Vagina (tissue), 2 donors: ENCODE measurements at places on chromosomes 5 and 9.

GRCh38 chr9:137268538-137269201 is 8.9 kb upstream of the TOR4A start:
- DNase-seq: no peak

- DNase-seq: no peak
These were observed 714.8 kb downstream of the TLR4 start for GRCh38 chr9:118418887-118419565.

DNA sequence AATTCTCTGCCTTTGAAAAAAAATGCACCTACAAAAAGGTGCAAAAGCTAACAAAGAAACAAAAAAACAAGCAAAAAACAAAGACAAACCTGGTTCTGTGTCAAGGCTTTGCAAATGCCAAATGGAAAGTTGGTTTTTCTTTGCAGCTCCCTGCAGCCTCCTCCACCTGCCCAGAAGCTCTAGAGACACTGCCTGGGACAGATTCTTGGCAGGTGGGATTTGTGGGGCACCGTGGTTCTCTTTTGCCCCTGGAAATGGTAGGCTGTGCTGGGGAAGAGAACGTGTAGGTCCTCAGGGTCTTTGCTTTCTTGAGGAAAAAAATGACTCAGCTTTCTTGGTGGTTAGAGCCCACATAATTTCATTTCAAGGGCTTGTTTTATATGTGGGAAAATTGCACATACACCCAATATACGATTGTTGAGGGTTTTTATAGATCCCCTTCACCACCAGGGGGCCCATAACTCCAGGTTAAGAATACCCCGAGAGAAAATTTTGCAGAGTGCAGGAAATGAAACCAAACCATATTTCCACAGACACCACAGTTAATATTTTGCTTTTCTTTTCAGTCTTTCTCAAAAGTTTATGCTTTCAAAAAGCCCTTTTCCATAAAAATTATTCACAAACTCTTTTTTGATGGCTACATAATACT is 58.7 kb downstream of the NXNL2 start:
- DNase-seq: no peak

- DNase-seq: no peak
These were observed 65.4 kb downstream of the AUH start for GRCh38 chr9:91296354-91296753.

GRCh38 chr9:87720173-87720572 is 5.7 kb upstream of the CTSL start:
- DNase-seq: no peak

DNA sequence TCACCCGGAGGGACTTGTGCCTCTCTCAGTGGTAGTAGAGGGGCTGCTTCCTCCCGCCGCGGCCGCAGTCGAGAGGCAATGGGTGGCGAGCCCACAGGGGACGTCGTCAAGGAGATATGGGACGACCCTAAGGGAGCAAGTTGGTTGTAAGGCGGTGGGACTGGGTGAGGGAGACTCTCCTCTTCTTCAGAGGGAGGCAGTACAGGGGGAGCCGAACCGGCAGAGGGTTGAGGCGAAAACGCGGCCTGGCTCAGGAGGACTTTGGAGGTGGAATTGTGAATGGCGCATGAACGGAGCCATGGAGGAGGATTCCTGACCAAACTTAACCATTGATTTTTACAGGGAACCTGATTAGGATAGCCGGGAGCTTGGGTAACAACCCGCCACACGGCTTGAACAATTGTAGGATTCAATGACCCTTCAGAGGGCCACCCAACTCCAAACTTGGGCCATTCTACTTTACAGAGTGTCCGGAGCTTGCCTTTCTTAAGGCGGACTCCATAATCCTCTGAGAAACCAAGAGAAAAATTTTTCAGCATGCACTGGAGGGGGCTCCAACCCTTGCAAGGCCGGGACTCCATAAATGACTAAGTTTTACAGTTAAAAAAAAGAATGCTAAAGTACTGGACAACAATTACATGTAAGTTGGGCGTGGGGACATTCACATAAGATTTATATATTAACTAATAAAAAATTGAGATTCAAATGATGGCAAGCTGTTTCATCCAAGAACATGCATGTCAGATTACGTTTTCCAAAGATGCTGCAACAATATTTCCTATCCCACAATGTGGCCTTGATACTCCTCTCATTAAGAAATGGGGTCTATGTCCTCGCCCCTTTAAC is 19.4 kb upstream of the RHOBTB3 start:
- no peak for DNase-seq

- DNase-seq: no peak
These were observed 278.2 kb downstream of the DMRT2 start for GRCh38 chr9:1328341-1328740.

GRCh38 chr5:28448791-28449190 is 1410.4 kb upstream of the CDH9 start:
- DNase-seq: no peak

- DNase-seq: no peak
These were observed 33.9 kb upstream of the ALDH1B1 start for GRCh38 chr9:38358390-38359296.

DNA sequence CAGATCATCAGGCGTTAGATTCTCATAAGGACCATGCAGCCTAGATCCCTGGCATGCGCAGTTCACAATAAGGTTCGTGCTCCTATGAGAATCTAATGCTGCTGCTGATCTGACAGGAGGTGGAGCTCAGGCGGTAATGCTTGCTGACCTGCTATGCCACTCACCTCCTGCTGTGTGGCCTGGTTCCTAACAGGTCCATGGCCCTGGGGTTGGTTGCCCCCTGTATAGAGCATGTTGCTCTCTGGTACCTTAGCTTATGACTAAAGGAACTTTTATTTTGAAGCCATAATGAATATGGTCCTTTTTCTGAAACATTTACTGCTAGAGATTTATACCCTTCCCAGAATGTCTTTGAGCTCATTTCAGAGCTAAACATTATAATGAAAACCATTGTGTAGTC is 3.1 kb downstream of the MAN2A1 start:
- no peak for DNase-seq

GRCh38 chr5:121873409-121873808 is 21.7 kb downstream of the FTMT start:
- DNase-seq: no peak

GRCh38 chr9:136567651-136568287 is 21.9 kb upstream of the NOTCH1 start:
- DNase-seq: no peak

DNA sequence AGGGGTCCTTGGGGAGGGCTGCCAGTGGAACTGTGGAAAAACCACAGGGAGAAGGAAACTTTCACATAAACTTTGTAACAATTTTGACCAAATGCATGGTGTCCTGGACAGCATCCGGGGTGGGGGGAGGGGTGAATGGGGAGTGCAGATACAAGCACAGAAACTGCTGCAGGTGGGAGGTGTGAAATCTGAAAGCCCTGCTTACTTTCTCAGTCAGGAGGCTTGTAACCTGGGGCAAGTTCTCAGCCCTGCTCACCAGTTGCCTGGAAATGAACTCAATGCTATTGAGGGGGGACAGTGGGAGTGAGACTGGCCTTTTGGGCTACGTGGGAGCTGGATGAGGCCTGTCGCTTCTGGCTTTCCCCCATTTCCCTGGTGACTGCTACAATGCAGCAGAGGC is 694.5 kb upstream of the ZNF608 start:
- DNase-seq: no peak

DNA sequence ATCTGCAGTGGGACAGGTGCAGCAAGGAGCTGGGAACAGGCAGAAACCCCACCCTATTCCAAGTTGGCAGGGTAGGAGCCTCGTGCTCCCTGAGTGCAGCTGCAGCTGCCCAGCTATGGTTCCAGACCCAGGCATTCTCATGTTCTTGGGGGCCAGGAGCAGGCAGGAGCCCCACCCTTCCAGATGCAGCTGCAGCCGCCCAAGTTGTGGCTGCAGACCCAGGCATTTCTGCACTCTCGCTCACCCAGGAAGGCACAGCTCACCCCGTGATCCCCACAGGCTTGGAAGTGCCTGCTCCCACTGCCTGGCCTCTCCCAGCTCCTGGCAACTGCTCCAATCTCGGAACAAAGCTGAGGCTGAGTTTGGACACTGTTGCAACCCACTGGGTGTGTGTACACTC is 275.8 kb upstream of the ADRA1B start:
- DNase-seq: no peak

DNA sequence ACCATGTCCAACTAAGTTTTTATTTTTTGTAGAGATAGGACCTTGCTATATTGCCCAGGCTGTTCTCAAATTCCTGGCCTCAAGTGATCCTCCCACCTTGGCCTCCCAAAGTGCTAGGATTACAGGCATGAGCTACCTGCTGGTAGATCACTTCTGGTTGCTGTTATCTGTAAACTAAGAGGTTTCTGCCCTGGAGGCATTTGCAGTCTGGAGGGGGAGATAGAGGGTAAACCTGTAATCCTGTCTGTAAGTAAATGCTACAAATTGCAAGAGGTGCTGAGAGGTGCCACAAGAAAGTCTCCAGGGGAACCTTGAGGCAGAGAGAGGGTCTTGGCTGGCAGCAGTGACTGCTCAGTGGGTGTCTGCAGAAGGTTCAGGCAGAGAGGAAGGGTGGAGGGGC is 29.0 kb upstream of the GGTA1 start:
- no peak for DNase-seq

- DNase-seq: no peak
These were observed 63.5 kb downstream of the OLFM1 start for GRCh38 chr9:135150981-135151380.

- no peak for DNase-seq
These were observed 782 bp upstream of the SKP1 start for GRCh38 chr5:134177369-134178095.

GRCh38 chr5:98767581-98767980 is 5.9 kb upstream of the RGMB start:
- no peak for DNase-seq

GRCh38 chr5:107661650-107662044 is 9.1 kb downstream of the EFNA5 start:
- DNase-seq: no peak

DNA sequence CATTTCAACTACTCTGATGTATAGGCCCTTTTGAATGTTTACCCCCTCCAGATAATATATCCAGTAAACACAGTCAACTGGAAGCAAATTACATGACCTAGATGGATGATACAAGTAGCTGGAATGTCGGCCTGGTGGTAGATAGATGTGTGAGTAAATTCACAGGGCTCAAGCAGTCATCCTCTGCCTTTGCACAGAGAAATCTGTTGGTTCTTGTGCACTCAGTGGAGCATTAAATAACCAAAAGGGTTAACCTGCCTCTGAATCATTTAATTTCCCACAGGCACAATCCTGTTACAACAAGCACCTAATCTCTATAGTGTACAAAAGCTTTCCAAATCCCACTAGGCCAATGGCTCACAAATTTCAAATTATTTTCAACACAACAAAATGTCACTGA is 668.3 kb downstream of the DNAH5 start:
- DNase-seq: no peak

DNA sequence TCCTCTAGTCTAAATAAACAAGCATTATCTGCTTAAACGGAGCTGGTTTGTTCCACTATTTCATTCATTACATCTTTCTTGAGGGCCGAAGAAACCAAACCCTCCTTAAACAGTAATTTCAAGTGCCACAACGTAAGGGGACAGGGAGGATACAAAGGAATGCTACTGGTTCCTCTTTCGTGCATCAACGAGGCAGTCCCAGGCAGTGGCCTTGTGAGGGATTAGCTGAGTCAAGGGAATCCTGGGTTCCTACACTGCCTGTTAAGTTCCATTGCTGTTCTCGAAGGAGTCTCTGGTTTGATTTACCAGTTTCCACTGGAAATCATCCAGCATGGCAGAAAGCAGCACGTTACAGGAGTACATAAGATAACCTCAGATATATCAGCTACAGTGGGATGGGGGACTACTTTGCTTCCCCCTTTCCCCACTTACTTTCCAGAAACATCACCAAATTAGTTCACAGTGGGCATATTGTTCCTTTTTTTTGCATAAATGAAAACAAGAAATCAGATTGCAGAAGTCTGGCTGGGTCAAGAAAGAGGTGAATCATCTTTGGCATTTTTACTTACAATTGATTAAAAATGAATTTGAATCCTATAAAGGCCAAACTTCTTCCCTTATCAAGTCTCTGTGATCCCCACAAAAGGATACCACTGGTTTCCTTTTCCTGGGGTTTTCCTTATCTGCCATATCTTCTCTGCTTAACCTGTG is 2.5 kb upstream of the RANBP3L start:
- DNase-seq: no peak

- DNase-seq: peak; percentile 91
These were observed 44.3 kb upstream of the COL5A1 start for GRCh38 chr9:134597041-134597913.

GRCh38 chr5:107876906-107877305 is 206.2 kb upstream of the EFNA5 start:
- no peak for DNase-seq

- DNase-seq: no peak
These were observed 1191.9 kb upstream of the NUDT12 start for GRCh38 chr5:104754311-104754995.

DNA sequence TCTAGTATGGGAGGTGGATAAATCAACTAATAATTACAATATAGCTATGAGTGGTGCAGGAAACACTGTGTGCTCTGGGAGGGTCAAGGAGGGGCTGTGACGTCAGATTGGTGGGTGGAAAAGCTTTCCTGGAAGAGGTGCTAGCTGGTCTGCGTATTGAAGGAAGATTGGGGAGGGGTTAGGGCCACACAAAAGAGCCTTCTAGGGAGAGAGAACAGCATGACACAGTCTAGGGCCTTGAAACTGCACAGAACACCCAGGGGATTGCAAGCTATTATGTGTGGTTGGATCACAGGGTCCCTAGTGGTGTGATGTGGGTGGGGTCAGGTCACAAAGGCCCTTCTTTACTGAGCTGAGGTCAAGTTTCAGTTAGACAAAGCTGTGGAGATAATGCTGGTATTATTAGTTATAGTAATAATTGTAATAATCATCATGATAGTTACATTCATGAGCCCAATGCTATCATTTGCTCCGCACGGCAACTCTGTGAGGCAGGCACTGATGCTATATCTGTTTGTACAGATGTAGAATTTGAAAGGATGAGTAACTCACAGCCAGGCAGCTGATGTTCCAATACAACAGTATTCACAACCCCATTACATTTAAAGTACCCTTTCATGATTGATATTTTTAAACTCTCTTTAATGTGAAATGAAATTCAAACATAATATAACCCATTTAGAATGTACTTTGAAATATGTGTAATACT is 197.4 kb upstream of the IL12B start:
- DNase-seq: no peak

- DNase-seq: no peak
These were observed 86.0 kb upstream of the SLC30A5 start for GRCh38 chr5:69007726-69008368.
